Osteoblast (primary cell): ENCODE measurements at places on chromosomes 11 and 22. TPM values are rescaled to one million over a fixed set of nuclear protein-coding genes. Genes with fewer than 3 reads are reported as not detected.

SMTNL1 gene
- total RNA-seq, result not detected in 2 replicates

GAL gene
- not detected in 2 replicates for total RNA-seq

FREY1 gene
- 0.88 and 1.8 TPM in 2 replicates for total RNA-seq

GAB4 gene
- not detected in 2 replicates for total RNA-seq

NCAM1 gene
- 1.2 and 2.2 TPM in 2 replicates for total RNA-seq

BRSK2 gene
- 0.36 TPM in 1 of 2 replicates, not detected in the other for total RNA-seq

OR52N4 gene
- not detected in 2 replicates for total RNA-seq

OR8G5 gene
- not detected in 2 replicates for total RNA-seq

NAP1L4 gene
- total RNA-seq, result 72.0 and 87.8 TPM in 2 replicates

KRTAP5-7 gene
- total RNA-seq, result 0.36 and 0.59 TPM in 2 replicates

MS4A6E gene
- total RNA-seq, result not detected in 2 replicates

ZBTB3 gene
- total RNA-seq, result 13.0 TPM in 2 replicates

HPX gene
- total RNA-seq, result 0.59 and 1.1 TPM in 2 replicates

CALCA gene
- not detected in 2 replicates for total RNA-seq

SHANK3 gene
- 0.36 and 0.59 TPM in 2 replicates for total RNA-seq

ABCC8 gene
- total RNA-seq, result not detected in 2 replicates

OR8D4 gene
- under 0.01 TPM in 2 replicates for total RNA-seq

HIKESHI gene
- 65.9 and 72.2 TPM in 2 replicates for total RNA-seq

HNRNPUL2 gene
- total RNA-seq, result 13.0 and 18.8 TPM in 2 replicates

TYR gene
- total RNA-seq, result not detected in 2 replicates

DYNC2H1 gene
- 82.2 and 100 TPM in 2 replicates for total RNA-seq

UPK2 gene
- not detected in 2 replicates for total RNA-seq

OR2AT4 gene
- not detected in 2 replicates for total RNA-seq

THAP12 gene
- total RNA-seq, result 44.5 and 47.7 TPM in 2 replicates

TSGA10IP gene
- not detected in 2 replicates for total RNA-seq

APLNR gene
- total RNA-seq, result not detected in 2 replicates

PPP2R1B gene
- 18.0 and 19.9 TPM in 2 replicates for total RNA-seq

POU2AF3 gene
- total RNA-seq, result 0.36 TPM in 1 of 2 replicates, not detected in the other

OR51B4 gene
- total RNA-seq, result not detected in 2 replicates

CYP2D6 gene
- 0.29 and 0.36 TPM in 2 replicates for total RNA-seq

FBLN1 gene
- 88.3 and 122 TPM in 2 replicates for total RNA-seq

DRD4 gene
- under 0.01 TPM in 1 of 2 replicates, not detected in the other for total RNA-seq

ALDH3B1 gene
- total RNA-seq, result 59.5 and 63.0 TPM in 2 replicates

PHLDA2 gene
- 2.5 and 3.8 TPM in 2 replicates for total RNA-seq

B4GAT1 gene
- total RNA-seq, result 20.6 and 21.2 TPM in 2 replicates

OR52A1 gene
- total RNA-seq, result not detected in 2 replicates

MPZL3 gene
- total RNA-seq, result 1.5 and 1.8 TPM in 2 replicates

OR9I1 gene
- total RNA-seq, result not detected in 2 replicates

FXYD6 gene
- not detected in 2 replicates for total RNA-seq

RFPL1 gene
- not detected in 2 replicates for total RNA-seq

OR51I1 gene
- under 0.01 TPM in 1 of 2 replicates, not detected in the other for total RNA-seq

SLC22A9 gene
- total RNA-seq, result not detected in 2 replicates

CCDC87 gene
- 0.88 and 1.1 TPM in 2 replicates for total RNA-seq

APOL4 gene
- total RNA-seq, result 2.9 and 4.4 TPM in 2 replicates

MYBPC3 gene
- total RNA-seq, result not detected in 2 replicates

AQP11 gene
- total RNA-seq, result 2.9 and 4.4 TPM in 2 replicates

CHKB gene
- total RNA-seq, result 27.4 and 28.6 TPM in 2 replicates

RAG2 gene
- not detected in 2 replicates for total RNA-seq
